GOT3 (cell line): ENCODE measurements at places on chromosomes 2 and 18.
A peak's percentile ranks its signal among the peaks of the same experiment; 100 is the strongest.

GRCh38 chr18:23137097-23137635 lies 1.9 kb downstream of the CABLES1 start:
- DNase-seq: no peak

GRCh38 chr2:14011190-14011589 lies 621.3 kb upstream of the LRATD1 start:
- DNase-seq: no peak

GRCh38 chr2:3138621-3139020 lies 239.0 kb downstream of the EIPR1 start:
- no peak for DNase-seq

GRCh38 chr2:173751245-173751975 lies 213.8 kb downstream of the SP3 start:
- no peak for DNase-seq

GRCh38 chr18:57909620-57910019 lies 106.5 kb upstream of the ATP8B1 start:
- DNase-seq: no peak

- DNase-seq: no peak
Observed at GRCh38 chr18:35588995-35589394, 7.5 kb downstream of the GALNT1 start.

- DNase-seq: no peak
Observed at GRCh38 chr2:2328848-2329247, 2.2 kb downstream of the MYT1L start.

DNA sequence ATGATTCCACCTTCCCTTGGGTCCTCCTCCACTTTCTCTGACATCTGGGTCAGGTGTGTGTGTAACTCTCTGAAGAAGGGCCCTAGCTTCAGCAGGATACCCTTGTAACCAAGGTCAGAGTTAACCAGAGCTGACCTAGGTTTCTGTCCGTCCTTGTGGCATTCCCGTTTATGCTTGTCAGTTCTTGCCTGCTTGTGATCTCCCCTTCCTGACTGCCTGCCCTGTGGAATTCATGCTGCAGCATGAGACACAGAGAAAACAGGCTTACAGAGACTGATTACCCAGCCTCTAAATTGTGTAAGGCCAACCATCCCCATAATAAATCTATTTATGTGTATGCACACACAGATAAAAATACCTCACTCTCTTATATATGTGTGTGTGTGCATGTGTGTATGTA lies 22.8 kb downstream of the NXPH2 start:
- no peak for DNase-seq

DNA sequence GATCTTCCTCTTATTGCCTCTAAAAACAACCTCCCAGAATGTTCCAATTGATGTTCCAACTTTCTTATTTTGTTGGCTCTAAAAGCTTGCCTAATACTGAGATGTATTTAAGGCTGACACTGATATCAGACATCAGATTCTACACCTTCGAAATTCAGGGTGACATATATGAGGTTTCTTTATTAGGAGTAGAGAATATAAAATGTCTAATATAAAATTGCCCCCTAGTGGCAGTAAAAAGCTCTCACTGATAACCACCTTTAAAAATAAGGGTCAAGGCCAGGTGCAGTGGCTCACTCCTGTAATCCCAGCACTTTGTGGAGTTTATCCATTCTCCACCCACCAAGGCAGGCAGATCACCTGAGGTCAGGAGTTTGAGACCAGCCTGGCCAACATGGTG lies 789.7 kb upstream of the SLC39A10 start:
- no peak for DNase-seq

DNA sequence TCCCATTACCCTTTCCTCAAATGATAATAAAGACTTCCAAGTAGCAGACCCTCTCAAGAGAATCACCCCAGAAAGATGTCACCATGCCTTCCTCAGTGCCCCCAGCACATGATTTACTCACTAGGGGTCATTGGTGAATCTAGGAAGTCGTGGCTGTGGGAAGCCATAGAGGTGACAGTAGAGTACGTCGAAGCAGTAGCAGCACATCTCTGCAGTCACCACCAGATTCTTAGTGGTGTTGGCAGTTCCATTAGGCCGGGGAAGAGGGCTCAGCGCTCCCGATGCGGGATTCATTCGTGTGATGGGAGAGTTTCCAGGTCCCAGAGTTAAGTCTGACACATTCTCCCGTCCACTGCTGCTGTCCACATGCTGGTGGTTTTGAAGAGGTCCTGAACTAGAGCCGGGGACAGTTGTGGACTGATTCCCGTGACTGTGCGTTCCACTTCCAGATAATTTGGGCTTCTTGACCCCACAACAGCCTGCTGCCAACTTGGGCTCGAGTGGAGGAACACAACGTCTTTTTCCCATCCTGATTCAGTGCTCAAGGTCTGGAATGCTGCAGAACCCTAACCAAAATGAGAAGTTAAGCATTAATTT lies 12.0 kb downstream of the AMMECR1L start:
- DNase-seq: no peak

DNA sequence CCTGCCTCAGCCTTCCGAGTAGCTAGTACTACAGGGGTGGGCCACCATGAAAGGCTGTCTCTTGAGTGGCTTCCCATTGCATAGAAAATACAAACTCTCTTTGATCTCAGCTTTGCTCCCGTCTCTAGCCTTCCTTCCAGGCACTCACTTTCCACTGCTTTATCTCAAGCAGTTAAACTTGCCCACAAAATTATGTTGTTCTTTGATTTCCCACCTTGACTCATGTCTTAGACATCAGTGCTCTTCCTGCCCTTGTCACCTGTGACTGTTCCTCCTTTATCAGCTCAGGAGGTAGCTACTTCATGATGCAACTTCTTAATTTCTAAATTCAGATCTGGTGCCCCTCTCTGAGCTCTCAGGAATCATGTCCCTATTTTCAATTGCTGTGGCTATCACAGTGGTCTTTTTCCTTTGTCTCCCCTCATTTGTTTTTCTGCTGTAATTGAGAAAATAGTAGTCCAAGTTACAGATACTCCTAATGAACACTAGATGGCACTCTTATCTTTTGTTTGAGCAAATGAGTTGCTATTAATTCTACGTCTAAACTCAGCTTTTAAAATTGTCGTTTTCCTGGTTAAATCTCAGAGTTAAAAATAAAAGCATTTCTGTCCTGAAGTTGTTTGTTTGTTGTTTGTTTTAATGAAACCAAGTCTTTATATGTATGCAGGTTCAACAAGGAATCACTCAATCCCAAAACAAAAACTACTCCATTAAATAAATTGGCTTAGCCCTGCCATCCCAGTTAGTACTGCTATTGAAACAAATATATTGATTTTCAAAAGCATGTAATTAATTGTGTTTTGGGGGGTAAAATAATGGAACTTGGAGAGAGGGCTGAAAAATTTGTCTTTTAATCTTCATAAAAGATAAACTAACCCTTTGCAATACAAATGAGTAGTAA lies 46.9 kb upstream of the GREB1L start:
- no peak for DNase-seq

DNA sequence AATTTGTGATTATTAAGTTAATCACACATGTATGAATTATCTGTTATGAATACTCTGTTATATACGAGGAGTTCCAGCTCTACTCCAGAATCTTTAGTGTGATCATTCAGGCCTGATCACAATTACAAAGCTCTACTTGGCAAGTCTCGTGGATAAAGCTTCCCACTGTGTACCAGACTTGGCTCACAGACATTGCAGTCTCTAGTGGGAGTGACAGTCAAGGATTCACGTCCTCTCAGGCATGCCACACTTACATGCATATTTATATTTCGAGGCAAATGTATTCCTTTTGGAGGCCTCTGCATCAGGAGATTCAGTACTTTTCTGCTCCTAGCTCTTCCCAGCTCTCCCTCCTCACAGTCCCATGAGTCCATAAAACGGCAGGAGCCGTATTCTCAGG lies 403.4 kb upstream of the CDH7 start:
- no peak for DNase-seq

DNA sequence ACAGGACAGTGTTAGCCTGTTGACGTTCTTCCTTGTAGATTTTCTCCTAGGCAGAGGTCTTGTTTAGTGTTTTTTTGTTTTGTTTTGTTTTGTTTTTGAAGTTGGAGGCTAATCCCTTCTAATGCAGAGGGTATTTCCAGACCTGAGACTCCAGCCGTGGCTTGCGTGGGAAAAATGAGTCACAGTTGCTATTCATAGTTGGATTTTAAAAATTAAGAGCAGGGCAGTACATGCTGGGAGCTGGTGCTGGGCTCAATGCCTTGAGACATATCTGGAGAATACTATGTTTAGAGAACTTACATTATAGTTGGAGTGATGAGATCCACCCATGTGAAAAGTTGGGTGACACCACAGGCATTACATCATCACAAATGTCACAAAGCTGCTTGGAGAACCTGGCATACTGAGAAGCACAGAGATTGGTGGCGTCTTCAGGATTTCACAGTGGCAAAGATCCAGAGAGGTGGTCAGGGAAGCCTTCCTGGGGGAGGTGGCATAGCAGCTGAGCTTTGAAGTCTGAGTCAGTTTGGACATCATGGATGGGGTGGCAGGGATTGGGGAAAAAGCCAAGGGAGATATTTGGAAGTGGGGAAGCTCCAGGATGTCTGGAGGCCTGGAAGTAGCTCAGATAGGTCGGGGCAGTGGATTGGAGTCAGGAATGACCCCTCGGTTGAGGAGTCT lies 249.4 kb downstream of the LOXHD1 start:
- no peak for DNase-seq

- no peak for DNase-seq
Observed at GRCh38 chr2:202542142-202542541, 92.6 kb upstream of the FAM117B start.

GRCh38 chr18:25233528-25234321 lies 118.2 kb downstream of the ZNF521 start:
- no peak for DNase-seq

DNA sequence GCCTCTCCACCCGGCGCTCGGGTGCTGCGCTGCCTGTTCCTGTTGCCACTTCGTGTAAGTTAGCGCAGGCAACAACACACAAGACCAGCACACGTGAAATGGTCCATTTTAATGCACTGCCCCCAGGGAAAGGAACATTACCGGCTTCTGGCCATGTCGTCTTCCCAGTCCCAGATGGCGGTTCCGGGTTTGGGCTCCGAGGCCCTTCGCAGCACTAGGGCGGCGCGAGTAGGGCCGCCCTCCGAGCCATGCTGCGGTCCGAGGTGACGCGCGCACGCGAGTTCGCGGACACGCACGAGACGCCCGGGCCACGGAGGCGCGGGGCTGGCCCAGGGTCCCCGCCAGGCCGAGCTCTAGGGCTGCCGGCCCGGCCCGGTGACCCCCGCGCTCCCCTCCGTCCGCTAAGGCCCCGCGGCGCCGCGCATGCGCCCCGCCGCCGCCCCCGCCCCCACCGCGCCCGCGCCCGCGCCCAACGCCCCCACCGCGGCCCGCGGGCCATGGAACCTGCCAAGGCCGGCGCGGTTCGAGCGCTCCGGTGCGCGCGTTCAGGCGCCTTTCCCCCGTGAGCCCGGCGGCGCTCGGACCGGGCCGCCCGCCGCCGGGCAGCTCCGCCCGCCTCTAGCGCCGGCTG lies 367 bp upstream of the ZNF236 start:
- no peak for DNase-seq

- DNase-seq: peak; percentile 40
Observed at GRCh38 chr2:219684721-219685689, 57.6 kb downstream of the SLC4A3 start.

GRCh38 chr2:70412294-70413070 lies 110.6 kb upstream of the FAM136A start:
- no peak for DNase-seq

DNA sequence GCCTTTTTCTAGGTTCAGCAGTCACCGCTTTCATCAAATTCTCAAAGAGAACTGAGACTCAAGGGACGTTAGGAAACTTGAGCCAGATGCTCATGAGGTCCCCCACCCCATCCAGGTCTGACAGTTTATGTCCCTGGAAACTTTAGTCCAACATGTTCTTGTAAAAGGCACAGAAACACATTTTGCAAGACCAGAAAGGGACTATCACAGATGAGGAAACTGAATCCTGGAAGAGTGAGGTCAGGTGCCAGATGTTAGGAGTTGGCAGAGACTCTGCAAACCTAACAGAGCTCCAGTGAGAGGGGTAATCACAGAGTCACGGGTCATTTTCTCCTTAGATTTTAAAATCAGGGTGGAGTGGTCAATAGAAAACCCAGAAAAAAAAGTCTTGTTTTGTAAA lies 76.6 kb downstream of the RDH14 start:
- no peak for DNase-seq

DNA sequence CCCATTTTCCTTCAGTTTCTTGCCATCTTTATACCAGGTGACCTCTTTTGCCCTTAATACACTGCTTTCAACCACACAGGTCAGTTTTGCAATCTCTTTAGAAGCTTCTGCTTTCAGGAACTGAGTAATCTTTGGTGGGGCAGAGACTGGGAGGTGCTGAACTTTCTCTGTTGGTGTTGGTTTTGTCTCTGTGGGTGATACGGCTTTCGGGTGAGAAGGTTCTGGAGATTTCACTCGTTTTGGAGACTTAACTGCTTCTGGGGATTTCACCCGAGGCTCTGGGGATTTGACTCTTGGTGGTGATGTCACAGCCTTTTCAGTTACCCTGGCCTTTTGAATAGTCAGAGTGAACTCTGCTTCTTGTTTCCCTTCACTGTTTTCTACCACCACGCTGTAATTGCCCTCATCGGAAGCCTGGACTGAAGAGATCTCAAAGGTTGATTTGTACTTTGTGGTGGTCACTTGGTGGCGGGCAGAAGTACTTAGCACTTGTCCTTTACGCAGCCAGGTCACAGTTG lies 50.4 kb downstream of the PLEKHA3 start:
- no peak for DNase-seq

GRCh38 chr2:47893771-47894170 lies 12.5 kb downstream of the FBXO11 start:
- no peak for DNase-seq

GRCh38 chr2:54464341-54464740 lies 8.2 kb downstream of the SPTBN1 start:
- DNase-seq: no peak

GRCh38 chr2:239312081-239312511 lies 88.7 kb downstream of the HDAC4 start:
- DNase-seq: no peak

GRCh38 chr2:232235716-232236115 lies 142.8 kb upstream of the ALPP start:
- no peak for DNase-seq

DNA sequence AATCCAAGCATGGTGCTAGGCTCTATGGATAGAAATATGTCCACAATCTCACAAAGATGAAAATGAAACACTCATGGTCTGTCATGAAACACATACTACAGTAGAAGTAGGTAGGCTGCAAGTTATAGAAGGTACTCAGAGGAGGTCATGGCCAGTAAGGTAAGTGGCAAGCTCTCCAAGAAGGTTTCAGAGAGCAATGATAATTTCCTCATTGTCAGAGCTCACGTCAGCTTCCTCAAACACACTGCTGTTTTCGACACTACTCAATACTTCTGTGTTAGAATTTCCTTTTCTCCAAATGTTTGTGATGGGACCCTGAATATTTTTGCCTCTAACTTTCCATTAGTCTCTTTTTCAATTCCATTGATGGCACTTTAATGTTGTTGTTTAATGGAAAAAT lies 25.5 kb downstream of the CCDC141 start:
- DNase-seq: no peak

DNA sequence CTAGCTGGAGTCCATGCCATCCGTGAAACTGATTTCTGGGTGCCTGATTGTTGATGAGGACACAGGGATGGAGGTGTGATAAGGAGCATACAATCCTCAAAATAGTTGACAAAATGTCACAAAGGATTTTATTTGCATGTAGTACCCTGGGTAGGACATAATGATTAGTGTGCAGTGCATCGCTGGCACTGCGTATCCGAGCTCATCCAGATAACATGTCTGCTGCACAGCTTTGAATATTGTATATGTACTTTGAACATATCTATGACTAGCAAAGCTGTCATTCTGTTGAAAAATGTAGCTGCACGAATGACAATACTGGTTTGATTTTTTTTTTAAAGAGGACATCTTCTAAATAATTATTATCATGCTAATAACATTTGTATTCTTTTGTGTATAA lies 529.7 kb upstream of the FANCL start:
- no peak for DNase-seq
